Left colon (tissue), 2 donors: ENCODE measurements at places on chromosomes 11 and 22. TPM values are rescaled to one million over a fixed set of nuclear protein-coding genes. Genes with fewer than 3 reads are reported as not detected.

DNA sequence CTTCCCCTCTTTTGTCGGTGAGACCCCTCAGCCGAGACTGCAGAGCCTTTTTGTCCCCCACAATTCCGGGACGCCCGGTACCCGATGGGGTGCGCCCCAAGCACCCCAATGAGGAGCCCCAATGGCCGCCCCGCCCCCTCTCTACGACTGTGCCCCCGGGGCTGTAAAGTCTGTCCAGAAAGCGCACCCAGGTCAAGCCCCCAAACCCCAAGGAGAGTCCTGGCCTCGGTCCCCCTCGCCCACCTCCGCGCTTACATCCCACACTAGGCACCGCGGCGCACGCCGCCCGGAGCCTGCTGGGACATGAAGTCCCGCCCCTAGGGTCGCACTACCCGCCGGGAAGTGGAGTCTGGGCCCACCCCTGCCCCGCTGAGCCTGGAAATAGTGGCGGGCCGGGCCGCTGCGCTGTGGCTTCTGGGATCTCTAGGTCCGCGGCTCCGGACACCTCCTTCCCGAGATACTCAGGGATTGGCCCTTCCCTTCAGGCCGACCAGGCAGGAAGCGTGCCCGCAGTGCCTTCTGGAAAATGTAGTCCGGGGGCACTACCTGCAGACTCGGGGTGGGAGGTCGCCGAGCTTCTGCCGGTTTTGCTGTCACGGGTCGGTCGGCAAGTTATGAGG lies at the start of gene MEN1:
TSS of gene MEN1 (minus strand) at position 281 of the 620 bp plus-strand sequence. CDS start 442 bp downstream, outside the sequence.
- peak; percentile 95 for DNase-seq

- DNase-seq: no peak
Observed at GRCh38 chr11:91527380-91528030, 697.1 kb upstream of the FAT3 start.

GRCh38 chr22:37330200-37331033 lies 48.1 kb downstream of the CYTH4 start:
- DNase-seq: peak; percentile 57

Gene SHISA8
- total RNA-seq: not detected

Gene POU2AF3
- total RNA-seq: 6.6 TPM

DNA sequence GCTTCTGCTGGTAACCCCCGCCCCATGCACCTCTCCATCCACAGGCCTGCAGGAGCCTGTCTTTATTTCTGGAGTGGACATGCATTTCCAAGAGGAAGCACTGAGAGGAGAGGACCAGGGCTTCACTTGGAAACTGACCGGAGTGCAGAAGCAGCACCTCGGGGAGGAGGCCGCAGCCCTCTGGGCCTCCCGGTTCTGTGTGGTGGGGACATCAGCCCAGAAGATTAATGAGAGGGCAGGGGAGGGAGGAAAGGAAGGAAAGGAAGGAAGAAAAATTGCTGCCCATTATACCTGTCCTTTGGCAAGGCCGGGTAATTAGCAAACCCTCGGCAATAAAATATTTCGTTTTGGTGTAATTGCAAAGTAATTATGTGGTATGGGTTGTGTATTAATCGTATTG lies 97.0 kb downstream of the TP53I11 start:
- no peak for DNase-seq

GRCh38 chr22:49068861-49069500 lies 758.7 kb downstream of the BRD1 start:
- peak; percentile 5 for DNase-seq

Gene A4GALT
- total RNA-seq: 6.3 TPM

Gene P4HA3
- total RNA-seq: 0.25 TPM

Gene PTPN5
- total RNA-seq: 0.22 TPM

Gene TEX54
- total RNA-seq: not detected

GRCh38 chr11:36465449-36466163 lies 44.5 kb downstream of the TRAF6 start:
- DNase-seq: no peak

Gene CHRM4
- total RNA-seq: 0.67 TPM

DNA sequence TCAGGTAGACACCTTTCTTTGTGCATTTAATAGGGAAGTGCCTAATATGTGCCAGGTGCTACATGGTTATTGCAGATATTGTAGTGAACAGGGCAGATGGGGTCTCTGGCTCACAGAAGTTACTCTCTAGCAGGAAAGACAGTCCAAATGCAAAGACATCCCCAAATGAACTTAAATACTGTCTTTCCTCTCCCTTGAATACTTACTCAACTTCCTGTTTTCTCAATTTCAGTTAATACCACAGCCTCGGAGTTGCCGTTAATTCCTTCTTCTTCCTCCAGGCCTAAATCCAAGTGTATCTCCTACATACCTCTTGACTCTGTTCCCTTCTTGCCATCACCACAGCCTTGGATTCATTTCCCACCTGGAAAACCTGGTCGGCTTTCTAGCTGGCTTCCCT lies 134.3 kb upstream of the SESN3 start:
- DNase-seq: no peak

DNA sequence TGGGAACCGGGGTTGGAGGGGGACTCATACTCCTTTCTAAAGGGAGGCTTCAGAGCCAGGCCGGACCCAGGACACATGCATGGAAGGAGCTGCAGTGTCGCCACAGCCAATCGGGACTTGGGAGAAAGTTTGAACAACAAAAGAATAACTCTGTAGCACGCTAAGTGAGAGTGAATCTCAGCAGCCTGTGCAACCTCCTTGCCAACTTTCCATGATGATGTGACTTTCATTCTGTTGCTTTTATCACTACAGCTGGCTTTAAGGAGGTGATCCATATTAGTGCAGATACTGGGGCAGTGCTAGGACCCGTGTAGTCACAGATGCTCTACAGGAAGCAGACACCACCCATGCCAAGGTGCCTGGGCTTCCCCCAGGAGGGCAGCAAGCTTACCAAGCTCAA lies 157.3 kb downstream of the MPPED1 start:
- DNase-seq: no peak
